Stimulated activated naive CD4-positive, alpha-beta T cell treated with Interleukin-2 at 50 U/mL for 16 hours (primary cell): ENCODE measurements at places on chromosomes 5 and 9.
A peak's percentile ranks its signal among the peaks of the same experiment; 100 is the strongest.

DNA sequence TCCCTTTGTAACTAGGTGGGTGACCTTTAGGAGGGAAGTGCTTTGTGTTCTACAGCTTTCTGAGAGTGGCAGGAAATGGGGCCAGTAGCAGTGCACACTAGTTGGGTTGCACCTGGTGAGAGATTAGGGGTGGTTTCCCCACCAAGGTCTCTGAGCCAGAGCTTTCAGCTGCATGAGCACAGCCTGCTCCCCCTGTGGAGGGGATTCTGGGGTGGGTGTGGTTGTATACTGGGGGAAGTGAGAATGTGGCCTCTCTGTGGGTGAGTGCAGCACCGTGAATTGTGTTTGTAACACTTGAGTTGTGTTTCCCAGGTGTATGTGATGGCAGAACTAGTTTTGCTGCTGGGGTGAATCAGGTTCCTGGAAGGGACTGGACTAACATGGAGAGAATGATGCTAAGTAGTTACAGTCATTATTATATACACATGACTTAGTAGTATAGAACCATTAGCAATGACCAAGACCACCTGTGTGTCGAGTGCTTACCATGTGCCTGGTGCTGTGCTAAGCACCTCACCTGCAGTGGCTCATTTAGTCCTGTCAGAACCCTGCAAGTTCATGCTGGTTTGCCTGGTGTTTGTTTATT is 11.8 kb upstream of the CXXC5 start:
- DNase-seq, result peak; percentile 33

- DNase-seq, result no peak
Measured at GRCh38 chr5:61631438-61631941, 299.4 kb downstream of the ZSWIM6 start.

GRCh38 chr9:94882966-94883641 is 156.6 kb downstream of the AOPEP start:
- DNase-seq, result no peak

GRCh38 chr9:3751125-3751758 is 225.4 kb upstream of the RFX3 start:
- no peak for DNase-seq

- DNase-seq, result no peak
Measured at GRCh38 chr5:14041528-14042192, 97.2 kb upstream of the DNAH5 start.

GRCh38 chr9:91297306-91297705 is 64.4 kb downstream of the AUH start:
- DNase-seq, result no peak

DNA sequence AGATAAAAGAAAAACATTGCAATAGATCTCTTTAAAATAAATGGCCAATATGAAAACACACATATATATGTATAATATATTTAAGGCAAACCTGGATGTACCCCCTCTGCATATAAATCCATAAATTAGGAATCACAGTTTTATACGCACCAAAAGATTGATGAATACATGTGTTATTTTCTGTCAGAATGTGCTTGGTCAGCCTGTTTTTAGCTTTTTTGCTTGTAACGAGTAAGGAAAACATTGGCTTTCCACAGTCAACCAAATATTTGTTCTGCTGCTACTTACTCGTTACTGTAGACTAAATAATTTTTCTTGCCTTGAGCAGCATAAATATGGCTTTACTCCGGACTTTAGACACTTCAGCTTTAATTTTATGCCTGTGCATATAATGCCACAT is 173.7 kb downstream of the CWC27 start:
- DNase-seq, result no peak

- DNase-seq, result no peak
Measured at GRCh38 chr9:85716031-85716877, 25.5 kb downstream of the AGTPBP1 start.

GRCh38 chr9:136679431-136679941 is 7.8 kb downstream of the AGPAT2 start:
- DNase-seq, result no peak

- no peak for DNase-seq
Measured at GRCh38 chr5:97550164-97550563, 367.1 kb upstream of the RIOK2 start.

DNA sequence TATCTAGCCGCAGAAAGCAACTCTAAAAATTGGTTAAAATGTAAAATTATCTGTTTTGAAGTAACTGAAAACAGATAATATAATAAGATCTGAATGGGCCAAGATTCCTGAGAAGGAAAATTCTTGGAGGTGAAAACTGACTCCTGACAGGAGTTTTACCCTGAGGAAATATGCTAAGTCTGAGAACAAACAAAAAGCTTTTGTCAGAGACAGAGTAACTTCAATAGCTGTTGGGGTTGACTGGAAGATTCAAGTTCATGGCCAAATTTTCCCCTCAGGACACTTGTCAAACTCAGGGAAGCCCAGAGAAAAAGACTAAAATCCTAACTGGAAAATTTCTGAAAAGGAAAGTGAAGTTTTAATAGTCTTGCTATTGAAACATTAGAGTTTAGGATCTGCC is 5.7 kb downstream of the PCDHB4 start:
- no peak for DNase-seq

DNA sequence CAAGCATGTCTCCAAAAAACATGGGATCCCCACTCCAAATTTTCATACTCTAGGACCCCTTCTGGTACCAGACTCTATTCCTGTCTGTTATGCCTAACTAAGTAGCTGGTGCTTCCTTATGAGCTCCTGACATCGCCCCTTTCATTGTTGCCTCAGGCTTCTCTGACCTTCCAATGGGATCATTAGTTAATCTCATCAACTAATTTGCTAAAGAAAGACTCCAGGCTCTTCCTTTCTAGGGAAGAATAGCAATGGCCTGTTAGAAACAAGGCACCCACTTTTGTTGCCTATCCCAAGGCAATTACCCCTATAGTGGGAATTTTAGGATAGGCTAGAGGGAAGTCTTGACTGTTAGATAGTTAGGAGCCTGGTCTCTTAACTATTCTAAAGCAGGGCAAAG is 369.5 kb downstream of the MLLT3 start:
- no peak for DNase-seq

DNA sequence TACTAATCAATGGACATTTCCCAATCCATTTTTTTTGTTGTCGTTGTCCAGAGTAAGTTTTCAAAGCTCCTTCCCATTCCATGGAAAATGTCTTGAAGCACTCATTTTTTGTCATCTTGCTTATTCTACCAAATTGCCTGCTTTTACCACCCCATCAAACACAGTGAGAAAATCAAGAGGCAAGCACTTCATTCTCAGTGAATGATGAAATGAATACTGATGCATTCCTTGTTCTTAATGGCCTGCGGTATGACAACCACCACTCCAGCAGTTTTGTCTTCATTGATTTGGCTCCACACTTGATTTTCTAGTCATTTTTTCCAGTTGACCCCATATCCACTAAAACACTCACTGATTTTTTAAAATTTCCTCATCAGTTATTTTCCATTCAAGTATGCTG is 193.5 kb upstream of the ANKH start:
- DNase-seq, result no peak

GRCh38 chr9:115838417-115838816 is 315.2 kb upstream of the PAPPA start:
- DNase-seq, result no peak

DNA sequence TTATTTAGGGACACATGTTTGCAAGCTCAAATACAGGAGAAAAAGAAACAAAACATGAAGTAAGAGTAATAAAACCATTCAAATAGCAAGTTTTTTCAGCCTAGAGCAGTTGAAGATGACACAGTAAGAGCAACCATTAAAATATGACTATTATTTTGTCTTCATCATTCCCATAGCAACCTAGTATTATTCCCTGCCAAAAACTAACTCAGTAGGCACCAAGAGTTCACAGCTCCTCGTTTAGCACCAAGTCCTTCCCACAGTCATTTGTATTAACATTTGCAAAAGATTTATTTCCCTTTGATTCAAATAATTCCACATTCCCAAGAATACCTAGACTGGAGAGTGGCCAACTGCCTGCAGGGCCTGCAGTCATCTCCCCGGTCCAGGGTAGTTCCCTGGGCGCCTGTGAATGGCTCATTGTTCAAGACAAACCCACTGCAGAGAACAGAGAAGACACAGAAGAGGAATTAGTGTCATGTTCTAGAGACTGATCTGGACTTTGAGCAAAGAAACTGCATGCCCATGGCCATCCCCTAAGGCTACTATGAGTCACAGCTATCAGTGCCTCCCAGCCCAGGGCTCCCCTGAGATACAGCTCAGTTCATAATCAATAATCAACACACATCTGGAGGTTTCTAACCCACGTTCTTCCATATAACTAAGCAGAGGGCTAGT is 139.1 kb upstream of the MAP3K1 start:
- DNase-seq, result no peak

GRCh38 chr5:106019261-106019660 is 1651.5 kb downstream of the EFNA5 start:
- DNase-seq, result no peak

DNA sequence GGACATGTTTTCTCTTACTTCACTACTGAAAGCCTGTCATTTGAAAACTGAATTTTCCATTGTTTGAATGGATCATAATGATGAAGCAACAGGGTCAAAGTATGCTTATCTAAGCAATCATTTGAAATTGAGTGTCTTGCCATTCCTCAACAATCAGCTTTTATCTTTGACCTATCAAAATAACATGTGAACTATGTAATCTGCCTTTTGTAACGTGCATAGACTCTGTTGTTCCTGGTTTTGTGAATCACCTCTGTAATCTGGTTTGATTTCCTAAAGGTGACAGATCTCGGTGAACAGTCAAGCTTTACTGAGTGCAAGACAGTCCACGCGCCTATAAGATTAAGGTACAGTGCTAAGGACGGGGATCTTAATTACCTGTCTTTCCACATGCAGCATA is 3.3 kb downstream of the MEF2C start:
- no peak for DNase-seq

GRCh38 chr9:88813638-88814209 is 177.5 kb upstream of the S1PR3 start:
- DNase-seq, result no peak

DNA sequence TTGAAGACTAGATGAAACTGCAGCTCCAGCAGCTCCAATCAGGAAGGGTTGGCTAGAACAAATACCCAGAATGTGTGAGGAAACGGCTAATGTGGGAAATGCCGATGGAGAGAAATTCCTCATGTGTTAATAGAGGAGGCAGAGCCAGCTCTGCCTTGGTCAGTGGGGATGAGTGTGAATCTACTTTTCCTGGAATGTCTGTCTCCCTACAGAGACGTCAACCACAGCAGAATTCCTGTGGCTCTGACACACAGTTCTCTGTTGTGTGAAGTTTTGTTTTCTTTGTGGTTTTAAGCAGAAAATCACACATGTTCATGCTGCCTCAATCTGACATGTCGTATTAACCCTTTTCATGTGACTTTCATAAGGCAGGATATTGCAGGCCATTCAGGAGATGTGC is 476.6 kb upstream of the WWC1 start:
- DNase-seq, result no peak

- no peak for DNase-seq
Measured at GRCh38 chr9:71333321-71333720, 211.9 kb upstream of the TRPM3 start.

DNA sequence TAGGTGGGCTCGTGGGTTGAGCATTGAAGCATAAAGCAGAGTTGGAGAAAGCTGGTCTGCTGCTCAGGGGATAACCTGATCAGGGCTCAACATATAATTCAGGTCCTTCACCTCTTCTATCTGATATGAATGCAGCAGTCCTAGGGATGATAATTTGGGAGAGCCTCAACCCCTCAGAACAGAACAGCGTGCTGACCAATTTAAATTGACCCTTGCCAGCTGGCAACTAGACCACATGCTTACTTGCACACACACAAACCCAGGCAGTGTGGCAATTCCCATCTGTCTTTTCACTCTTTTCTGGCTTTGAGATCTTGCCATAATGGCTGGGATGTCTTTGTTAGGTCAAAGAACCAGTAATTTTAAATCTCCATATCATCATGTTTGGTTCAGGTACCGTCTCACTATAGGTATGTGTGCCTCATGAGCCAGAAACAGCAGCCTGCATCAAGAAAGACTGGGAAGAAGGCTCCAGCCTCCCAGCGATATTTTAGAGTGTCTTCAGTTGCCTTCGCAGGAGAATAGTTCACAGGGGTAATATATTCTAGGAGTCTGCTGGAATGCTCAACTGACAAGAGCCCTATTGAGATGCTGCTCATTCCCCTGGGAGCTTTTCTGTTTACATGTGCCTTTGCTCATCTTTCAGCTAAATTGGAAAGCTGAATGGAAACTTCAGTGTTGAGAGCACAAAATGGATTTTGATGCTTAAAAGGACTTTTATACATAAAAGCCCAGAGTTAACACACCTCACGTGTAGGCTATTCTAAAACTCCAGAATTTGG is 497.6 kb downstream of the RASEF start:
- DNase-seq, result no peak

GRCh38 chr5:137815202-137815990 is 52.3 kb upstream of the MYOT start:
- DNase-seq, result no peak

GRCh38 chr9:83220730-83221129 is 157.8 kb upstream of the RASEF start:
- no peak for DNase-seq

DNA sequence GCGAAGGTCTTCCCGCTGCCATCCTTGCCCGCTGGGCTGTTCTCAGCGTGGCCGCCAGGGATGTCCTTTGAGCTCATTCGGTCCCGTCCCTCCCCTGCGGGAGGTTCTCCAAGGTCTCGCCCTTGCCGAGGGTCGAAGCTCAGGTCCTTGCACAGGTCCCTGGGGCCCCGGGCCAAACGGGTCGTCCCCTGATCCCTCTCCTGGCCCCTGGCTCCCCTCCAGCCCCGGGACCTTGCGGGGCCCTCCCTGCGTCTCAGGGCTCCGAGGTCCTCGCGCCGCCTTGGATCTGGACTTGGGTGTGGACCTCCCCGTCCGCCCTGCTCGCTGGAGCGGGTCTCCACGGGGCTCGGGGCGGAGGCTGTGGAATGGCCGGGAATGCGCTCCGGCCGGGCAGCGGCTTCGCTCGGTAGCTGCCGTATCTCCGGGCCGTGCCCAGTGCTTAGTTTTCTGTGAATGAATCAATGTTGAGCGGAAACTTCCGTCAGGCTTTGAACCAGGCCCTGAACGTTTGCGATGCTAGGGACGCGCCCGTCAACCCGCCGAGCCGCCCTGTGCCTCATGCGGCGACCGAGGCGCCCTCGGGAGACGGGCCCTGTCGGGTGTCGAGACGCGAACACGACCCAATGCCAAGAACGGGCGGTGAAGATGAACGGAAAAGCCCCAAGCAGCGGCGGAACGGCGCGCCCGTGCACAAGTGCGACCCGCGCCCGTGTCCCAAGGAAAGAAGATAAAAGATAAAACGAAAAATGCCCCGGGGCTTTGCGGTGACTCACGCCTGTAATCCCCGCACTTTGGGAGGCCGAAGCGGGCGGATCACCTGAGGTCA is 780 bp downstream of the RNU6ATAC start:
- DNase-seq, result peak; percentile 66

- DNase-seq, result no peak
Measured at GRCh38 chr5:93476251-93476742, 104.7 kb downstream of the NR2F1-AS1 start.

DNA sequence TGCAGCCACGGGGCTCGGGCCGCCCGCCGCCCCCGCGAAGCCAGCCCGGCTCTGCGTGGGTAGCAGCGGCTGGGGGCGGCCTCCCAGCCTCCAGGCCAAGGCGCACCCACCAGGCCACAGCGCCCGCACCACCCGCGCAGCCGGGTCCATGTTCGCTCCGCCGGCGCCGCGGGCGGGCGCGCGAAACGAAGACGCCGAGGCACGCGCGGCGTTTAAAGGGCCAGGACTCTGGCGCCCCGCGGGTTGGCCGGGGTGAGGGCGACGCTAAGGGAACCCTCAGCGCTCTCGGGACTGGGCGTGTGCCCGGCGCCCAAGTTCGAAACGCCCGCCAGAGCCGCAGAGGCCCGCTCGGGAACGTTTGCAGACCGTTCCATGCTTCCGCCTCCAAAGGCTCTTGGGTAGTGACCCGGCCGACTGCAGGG is at the start of gene PTGES2:
TSS of gene PTGES2 (minus strand) at position 162 of the 422 bp plus-strand sequence. CDS start at position 150, 12 bp downstream.
- DNase-seq, result peak; percentile 77
